CD4-positive, alpha-beta T cell treated with Interleukin-21 for 1 hour (primary cell): ENCODE measurements at places on chromosomes 7 and 10.

GRCh38 chr7:132869166-132869861 is 212.6 kb downstream of the CHCHD3 start:
- DNase-seq: no peak

DNA sequence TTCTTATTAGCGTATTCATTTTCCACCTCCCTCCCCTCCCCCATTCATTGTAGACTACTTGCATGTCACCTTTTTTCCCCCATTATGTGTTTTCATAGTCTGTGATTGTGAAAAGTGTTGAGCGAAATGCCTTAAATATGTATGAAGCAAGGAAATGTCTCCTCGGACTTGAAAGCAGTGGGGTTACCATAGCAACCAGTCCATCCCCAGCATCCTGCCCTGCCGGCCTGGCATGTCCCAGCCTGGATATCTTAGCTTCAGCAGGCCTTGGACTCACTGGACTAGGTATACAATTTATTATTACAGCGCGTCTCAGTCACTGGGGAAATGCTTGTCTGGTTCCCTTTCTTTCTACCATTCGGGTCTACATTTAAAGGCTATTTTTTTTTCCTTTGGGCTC is 283.6 kb downstream of the BICC1 start:
- no peak for DNase-seq

GRCh38 chr10:110392868-110393740 is 88.4 kb upstream of the SMNDC1 start:
- no peak for DNase-seq

DNA sequence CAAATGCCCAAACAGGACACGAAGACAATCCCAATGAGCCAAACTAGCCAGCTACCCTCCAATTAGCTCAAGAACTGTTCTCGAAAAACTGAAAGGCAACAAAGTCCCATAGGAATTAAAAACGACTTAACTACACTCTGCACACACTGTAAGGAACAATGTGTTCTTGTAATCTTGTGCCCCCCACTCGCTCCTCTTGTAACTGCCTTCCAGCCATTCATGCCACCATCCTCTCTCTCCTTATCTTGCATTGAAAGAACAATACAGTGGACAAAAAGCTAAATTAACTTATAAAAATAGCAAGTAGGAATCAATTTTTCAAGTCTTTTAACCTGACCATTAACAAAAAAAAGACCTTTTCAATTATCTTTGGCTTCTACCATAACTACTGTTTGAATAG is 2.9 kb downstream of the CYTH3 start:
- DNase-seq: no peak

DNA sequence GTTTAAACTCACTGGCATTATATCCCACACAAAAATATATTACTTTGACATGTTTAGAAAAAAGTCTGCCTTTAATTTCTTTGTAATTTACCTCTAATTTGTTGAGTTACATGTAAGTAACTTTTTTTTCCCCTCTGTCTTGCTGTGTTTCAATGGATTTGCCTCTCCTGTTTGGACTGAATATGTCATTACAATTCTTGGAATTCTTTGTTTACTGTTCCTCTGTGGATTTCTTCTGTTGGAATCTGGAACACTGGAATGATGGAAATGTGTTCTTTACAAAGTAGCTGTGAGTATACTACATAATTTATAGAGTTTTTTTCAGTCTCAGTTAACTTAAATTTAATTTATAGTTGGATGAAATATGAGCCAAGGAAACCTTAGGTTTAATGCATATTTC is 30.4 kb downstream of the SEPTIN7 start:
- DNase-seq: no peak

- DNase-seq: peak; percentile 26
Observed at GRCh38 chr7:157412021-157412443, 75.2 kb downstream of the DNAJB6 start.

- DNase-seq: no peak
Observed at GRCh38 chr7:43199371-43200160, 87.1 kb downstream of the HECW1 start.

GRCh38 chr7:105353752-105354328 is 34.9 kb downstream of the SRPK2 start:
- DNase-seq: no peak
